ENCODE measurements at places on chromosomes 1 and 21. TPM values are rescaled to one million over a fixed set of nuclear protein-coding genes. Genes with fewer than 3 reads are reported as not detected.

The PCAT6 gene
- 2.8 TPM for polyA plus RNA-seq

The PDC gene
- not detected for polyA plus RNA-seq

The OR2L13 gene
- polyA plus RNA-seq = 0.08 TPM

The ADORA1 gene
- 5.2 TPM for polyA plus RNA-seq

The STX12 gene
- 45.2 TPM for polyA plus RNA-seq

The CMPK1 gene
- 83.7 TPM for polyA plus RNA-seq

The LCA5L gene
- 5.0 TPM for polyA plus RNA-seq

The MATN1 gene
- 0.17 TPM for polyA plus RNA-seq

The SMCP gene
- not detected for polyA plus RNA-seq

The OR10J5 gene
- polyA plus RNA-seq = not detected

The GJA8 gene
- 0.72 TPM for polyA plus RNA-seq

The FCRL5 gene
- polyA plus RNA-seq = 0.04 TPM

The TLCD4 gene
- 6.3 TPM for polyA plus RNA-seq

The PTTG1IP gene
- 281 TPM for polyA plus RNA-seq

The SLC41A1 gene
- 30.6 TPM for polyA plus RNA-seq

The C1orf56 gene
- polyA plus RNA-seq = 11.5 TPM

The PTPN22 gene
- 0.24 TPM for polyA plus RNA-seq

The MRPS15 gene
- 74.7 TPM for polyA plus RNA-seq

The NUDT4B gene
- not detected for polyA plus RNA-seq

The OR6Y1 gene
- polyA plus RNA-seq = 0.04 TPM

The C1QB gene
- 6.2 TPM for polyA plus RNA-seq

The EPHA10 gene
- polyA plus RNA-seq = 0.06 TPM

The TRIM67 gene
- polyA plus RNA-seq = 0.08 TPM

The LRRC3 gene
- polyA plus RNA-seq = 4.5 TPM

The ADCY10 gene
- 0.31 TPM for polyA plus RNA-seq

The DCAF8 gene
- polyA plus RNA-seq = 208 TPM

The LDLRAD1 gene
- polyA plus RNA-seq = not detected

The CFHR4 gene
- not detected for polyA plus RNA-seq

The NEK2 gene
- 19.2 TPM for polyA plus RNA-seq

The SPRR4 gene
- not detected for polyA plus RNA-seq

The TTC39A gene
- polyA plus RNA-seq = 7.5 TPM
